ENCODE measurements at places on chromosomes 1 and 21.
A peak's percentile ranks its signal among the peaks of the same experiment; 100 is the strongest.

GRCh38 chr1:18178111-18178510, 70.5 kb downstream of the IGSF21 start:
- no peaks in the 10 kb centered on the region for H3K36me3 ChIP-seq
- H3K4me1 ChIP-seq, result peaks cover 8% of the 10 kb centered on the region
- DNase-seq, result no peak
- H3K27me3 ChIP-seq, result no peaks in the 10 kb centered on the region
- H3K4me3 ChIP-seq, result no peak overlapping the region
- H3K27ac ChIP-seq, result no peak overlapping the region

GRCh38 chr21:19501115-19501514, 1097.5 kb upstream of the TMPRSS15 start:
- DNase-seq, result no peak
- H3K27me3 ChIP-seq, result no peaks in the 10 kb centered on the region
- no peak overlapping the region for H3K27ac ChIP-seq
- H3K4me3 ChIP-seq, result no peak overlapping the region

DNA sequence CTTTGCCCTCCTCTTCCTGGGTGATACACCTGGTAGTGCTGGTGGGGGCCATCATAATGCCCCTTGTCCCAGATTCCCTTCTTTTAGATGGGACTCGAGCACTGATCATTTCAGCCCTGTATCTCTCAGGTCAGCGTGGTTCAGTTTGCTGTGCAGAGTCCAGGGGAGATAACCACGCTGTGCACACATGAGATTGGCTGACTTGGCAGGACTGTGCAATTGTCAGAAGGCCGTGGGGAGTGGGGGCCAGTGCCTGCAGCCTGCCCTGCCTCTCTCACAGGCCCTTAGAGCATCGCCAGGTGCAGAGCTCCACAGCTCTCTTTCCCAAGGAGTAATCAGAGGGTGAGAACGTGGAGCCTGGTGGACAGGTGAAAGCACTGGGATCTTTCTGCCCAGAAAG, 15.2 kb downstream of the EPHX1 start:
- H3K36me3 ChIP-seq, result no peaks in the 10 kb centered on the region
- no peak for DNase-seq
- no peak overlapping the region for H3K4me3 ChIP-seq
- H3K27ac ChIP-seq, result peak overlapping the region; percentile 79

- H3K27me3 ChIP-seq, result no peaks in the 10 kb centered on the region
- H3K27ac ChIP-seq, result no peak overlapping the region
- no peak overlapping the region for H3K4me3 ChIP-seq
These were observed 387.3 kb downstream of the LMX1A start for GRCh38 chr1:164969253-164969652.

- no peak for DNase-seq
- no peak overlapping the region for H3K27ac ChIP-seq
- H3K27me3 ChIP-seq, result no peaks in the 10 kb centered on the region
- H3K36me3 ChIP-seq, result no peaks in the 10 kb centered on the region
- no peaks in the 10 kb centered on the region for H3K4me1 ChIP-seq
These were observed 785.7 kb downstream of the ADGRL2 start for GRCh38 chr1:82586473-82586872.

- no peaks in the 10 kb centered on the region for H3K4me1 ChIP-seq
- no peaks in the 10 kb centered on the region for H3K27me3 ChIP-seq
- no peaks in the 10 kb centered on the region for H3K36me3 ChIP-seq
These were observed 365.4 kb downstream of the NEGR1 start for GRCh38 chr1:71916894-71917293.

- no peaks in the 10 kb centered on the region for H3K36me3 ChIP-seq
- H3K27ac ChIP-seq, result no peak overlapping the region
- H3K4me3 ChIP-seq, result no peak overlapping the region
- H3K4me1 ChIP-seq, result no peaks in the 10 kb centered on the region
- no peak for DNase-seq
These were observed 17.5 kb upstream of the YRDC start for GRCh38 chr1:37825506-37825905.

DNA sequence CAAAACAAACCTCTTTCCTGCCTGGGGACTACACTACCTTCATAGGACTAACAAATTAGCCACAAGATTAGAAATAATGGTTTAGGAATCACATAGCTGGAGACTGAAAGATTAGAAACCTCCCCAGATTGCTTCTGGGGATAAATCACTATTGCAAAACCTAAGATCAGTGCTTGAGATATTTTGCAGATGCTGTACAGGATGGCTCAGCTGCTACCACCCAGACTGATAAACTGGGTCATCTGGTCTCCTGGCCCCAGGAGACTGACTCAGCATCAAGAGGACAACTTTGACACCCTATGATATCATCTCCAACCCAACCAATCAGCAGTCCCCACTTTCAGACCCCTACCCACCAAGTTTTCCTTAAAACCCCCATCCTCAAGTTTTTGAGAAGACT, 137.0 kb downstream of the LRRC53 start:
- H3K36me3 ChIP-seq, result no peaks in the 10 kb centered on the region
- no peaks in the 10 kb centered on the region for H3K27me3 ChIP-seq
- no peaks in the 10 kb centered on the region for H3K4me1 ChIP-seq
- DNase-seq, result no peak

DNA sequence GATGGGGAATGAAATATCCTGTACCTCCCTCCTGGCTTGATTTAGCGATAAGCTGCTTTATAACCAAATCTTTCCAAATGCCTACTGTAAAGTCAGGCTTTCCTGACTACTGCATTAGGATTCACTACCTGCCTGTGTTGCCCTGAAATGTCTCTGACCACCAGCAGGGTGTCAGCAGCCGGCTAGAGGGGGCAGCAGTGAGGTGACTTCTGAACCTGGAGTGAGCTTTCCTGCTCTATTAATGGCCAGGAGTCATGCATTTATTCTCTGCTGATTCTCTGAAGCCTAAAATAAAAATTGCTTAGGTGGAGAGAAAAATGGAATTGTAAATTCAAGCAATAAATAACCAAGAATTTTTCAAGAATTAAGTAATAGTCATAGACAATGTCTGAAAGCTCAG, 2.5 kb downstream of the BACE2 start:
- peaks cover 3% of the 10 kb centered on the region for H3K4me1 ChIP-seq
- no peaks in the 10 kb centered on the region for H3K36me3 ChIP-seq
- H3K27ac ChIP-seq, result peak overlapping the region; percentile 26
- DNase-seq, result peak; percentile 57
- H3K4me3 ChIP-seq, result no peak overlapping the region
- H3K27me3 ChIP-seq, result no peaks in the 10 kb centered on the region

GRCh38 chr1:31977385-31978131, 36.1 kb upstream of the KHDRBS1 start:
- no peak overlapping the region for H3K27ac ChIP-seq
- H3K27me3 ChIP-seq, result no peaks in the 10 kb centered on the region
- H3K4me1 ChIP-seq, result no peaks in the 10 kb centered on the region
- no peak overlapping the region for H3K4me3 ChIP-seq
- H3K36me3 ChIP-seq, result no peaks in the 10 kb centered on the region

DNA sequence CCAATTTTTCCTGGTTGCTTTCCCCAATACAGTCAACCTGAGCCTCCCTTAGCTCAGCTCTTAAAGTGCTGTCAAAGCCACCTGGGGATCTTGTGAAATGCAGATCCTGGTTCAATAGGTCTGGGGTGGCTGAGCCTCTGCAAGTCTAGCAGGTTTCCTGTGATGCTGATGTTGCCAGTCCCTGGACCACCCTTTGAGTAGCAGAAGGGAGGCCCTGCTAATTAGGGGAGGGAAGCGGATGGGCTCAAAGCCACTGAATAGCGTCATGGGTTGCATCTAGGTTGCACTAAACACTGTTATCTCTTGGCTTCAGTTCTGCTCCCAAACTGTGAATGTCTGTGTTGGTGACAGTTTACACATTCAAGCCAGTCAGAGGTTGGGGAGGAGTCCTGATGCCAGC, 127.2 kb downstream of the KAZN start:
- DNase-seq, result no peak
- no peaks in the 10 kb centered on the region for H3K36me3 ChIP-seq
- H3K27me3 ChIP-seq, result no peaks in the 10 kb centered on the region
- no peak overlapping the region for H3K4me3 ChIP-seq

- no peaks in the 10 kb centered on the region for H3K27me3 ChIP-seq
- H3K4me3 ChIP-seq, result no peak overlapping the region
- DNase-seq, result peak; percentile 46
These were observed 36.3 kb upstream of the IL10 start for GRCh38 chr1:206808615-206809014.

DNA sequence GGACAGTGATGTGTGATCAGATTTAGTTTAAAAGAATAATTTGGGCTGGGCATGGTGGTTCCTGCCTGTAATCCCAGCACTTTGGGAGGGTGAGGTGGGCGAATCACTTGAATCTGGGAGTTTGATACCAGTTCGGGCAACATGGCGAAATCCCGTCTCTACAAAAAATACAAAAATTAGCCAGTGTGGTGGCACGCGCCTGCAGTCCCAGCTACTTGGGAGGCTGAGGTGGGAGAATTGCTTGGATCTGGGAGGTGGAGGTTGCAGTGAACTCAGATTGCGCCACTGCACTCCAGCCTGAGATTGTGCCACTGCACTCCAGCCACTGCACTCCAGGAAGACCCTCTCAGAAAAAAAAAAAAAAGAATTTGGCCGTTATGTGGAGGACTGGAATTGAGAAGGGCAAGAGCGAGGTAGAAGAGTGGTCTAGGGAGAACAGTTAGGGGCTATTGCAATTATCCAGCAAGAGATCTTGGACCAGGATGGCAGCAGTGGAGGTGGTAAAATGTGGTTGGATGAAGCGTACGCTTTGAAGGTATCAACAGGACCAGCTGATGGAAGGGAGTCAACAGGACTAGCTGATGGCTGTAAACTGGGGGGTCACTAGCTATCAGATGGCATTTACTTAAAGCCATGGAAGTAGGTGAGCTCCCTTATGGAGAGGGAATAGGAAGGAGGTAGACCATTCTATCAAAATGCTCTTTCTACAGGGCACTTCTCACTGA, 9.6 kb downstream of the BTBD19 start:
- no peak overlapping the region for H3K27ac ChIP-seq
- H3K27me3 ChIP-seq, result no peaks in the 10 kb centered on the region
- H3K4me1 ChIP-seq, result peaks cover 16% of the 10 kb centered on the region
- DNase-seq, result no peak

DNA sequence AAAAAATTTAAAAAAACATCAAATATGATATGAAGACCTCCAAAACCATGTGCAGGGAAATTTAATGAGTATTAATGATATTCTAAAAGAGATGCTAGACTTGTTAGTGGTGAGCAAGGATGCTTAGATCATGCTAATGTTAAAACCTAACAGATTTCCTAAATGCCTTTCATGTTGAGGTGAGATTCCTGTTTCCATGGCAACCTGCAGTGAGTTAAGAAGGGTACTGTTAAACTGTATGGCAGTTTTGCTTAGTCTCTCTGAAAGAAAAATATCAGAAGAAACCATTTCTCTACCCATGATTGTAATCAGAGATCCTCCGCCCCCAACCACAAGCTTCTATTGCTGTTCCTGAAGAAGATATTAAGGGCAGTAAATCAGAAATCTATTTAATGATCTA, 321.6 kb upstream of the LRRC7 start:
- no peaks in the 10 kb centered on the region for H3K27me3 ChIP-seq
- H3K36me3 ChIP-seq, result no peaks in the 10 kb centered on the region
- no peak overlapping the region for H3K4me3 ChIP-seq
- no peaks in the 10 kb centered on the region for H3K4me1 ChIP-seq
- no peak for DNase-seq

GRCh38 chr1:155128755-155129473, 1.2 kb downstream of the EFNA1 start:
- DNase-seq, result no peak
- no peak overlapping the region for H3K4me3 ChIP-seq
- no peak overlapping the region for H3K27ac ChIP-seq
- H3K4me1 ChIP-seq, result peaks cover 31% of the 10 kb centered on the region
- H3K27me3 ChIP-seq, result no peaks in the 10 kb centered on the region
- H3K36me3 ChIP-seq, result no peaks in the 10 kb centered on the region

GRCh38 chr1:165114022-165114888, 242.3 kb downstream of the LMX1A start:
- no peak overlapping the region for H3K27ac ChIP-seq
- H3K4me3 ChIP-seq, result no peak overlapping the region
- peak; percentile 78 for DNase-seq

GRCh38 chr1:155105604-155106011, 22.1 kb upstream of the EFNA1 start:
- H3K4me3 ChIP-seq, result no peak overlapping the region
- no peaks in the 10 kb centered on the region for H3K36me3 ChIP-seq
- DNase-seq, result no peak

DNA sequence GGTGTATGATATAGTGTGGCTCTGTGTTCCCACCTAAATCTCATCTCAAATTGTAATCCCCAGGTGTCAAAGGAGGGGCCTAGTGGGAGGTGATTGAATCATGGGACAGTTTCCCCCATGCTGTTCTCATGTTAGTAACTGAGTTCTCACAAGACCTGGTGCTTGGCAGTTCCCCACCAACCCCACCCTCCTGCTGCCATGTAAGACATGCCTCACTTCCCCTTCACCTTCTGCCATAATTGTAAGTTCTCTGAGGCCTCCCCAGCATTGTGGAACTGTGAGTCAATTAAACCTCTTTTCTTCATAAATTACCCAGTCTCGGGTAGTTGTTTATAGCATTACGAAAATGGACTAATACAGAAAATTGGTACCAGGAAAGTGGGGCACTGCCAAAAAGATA, 1705.3 kb downstream of the NCAM2 start:
- H3K27me3 ChIP-seq, result no peaks in the 10 kb centered on the region
- no peaks in the 10 kb centered on the region for H3K36me3 ChIP-seq
- H3K4me1 ChIP-seq, result no peaks in the 10 kb centered on the region
- no peak for DNase-seq
- H3K27ac ChIP-seq, result no peak overlapping the region
- H3K4me3 ChIP-seq, result no peak overlapping the region

All from testis (tissue), 5 donors.